ENCODE measurements at places on chromosomes 6 and 20.

GRCh38 chr6:70663881-70664466, 3.7 kb upstream of the SMAP1 start:
- DNase-seq = no peak

GRCh38 chr6:16851044-16851540, 89.8 kb upstream of the ATXN1 start:
- no peak for DNase-seq

GRCh38 chr20:35306931-35307517, 14.8 kb upstream of the FAM83C start:
- peak; percentile 39 for DNase-seq

GRCh38 chr20:21048841-21049273, 57.3 kb downstream of the LINC00237 start:
- DNase-seq = peak; percentile 42

GRCh38 chr6:158865769-158866168, 46.6 kb upstream of the EZR start:
- DNase-seq = peak; percentile 87

- no peak for DNase-seq
Observed at GRCh38 chr20:39603219-39603618, 641.1 kb downstream of the DHX35 start.

- no peak for DNase-seq
Observed at GRCh38 chr6:66103954-66104353, 396.9 kb upstream of the EYS start.

GRCh38 chr6:136171231-136171630, 78.9 kb downstream of the MTFR2 start:
- no peak for DNase-seq

DNA sequence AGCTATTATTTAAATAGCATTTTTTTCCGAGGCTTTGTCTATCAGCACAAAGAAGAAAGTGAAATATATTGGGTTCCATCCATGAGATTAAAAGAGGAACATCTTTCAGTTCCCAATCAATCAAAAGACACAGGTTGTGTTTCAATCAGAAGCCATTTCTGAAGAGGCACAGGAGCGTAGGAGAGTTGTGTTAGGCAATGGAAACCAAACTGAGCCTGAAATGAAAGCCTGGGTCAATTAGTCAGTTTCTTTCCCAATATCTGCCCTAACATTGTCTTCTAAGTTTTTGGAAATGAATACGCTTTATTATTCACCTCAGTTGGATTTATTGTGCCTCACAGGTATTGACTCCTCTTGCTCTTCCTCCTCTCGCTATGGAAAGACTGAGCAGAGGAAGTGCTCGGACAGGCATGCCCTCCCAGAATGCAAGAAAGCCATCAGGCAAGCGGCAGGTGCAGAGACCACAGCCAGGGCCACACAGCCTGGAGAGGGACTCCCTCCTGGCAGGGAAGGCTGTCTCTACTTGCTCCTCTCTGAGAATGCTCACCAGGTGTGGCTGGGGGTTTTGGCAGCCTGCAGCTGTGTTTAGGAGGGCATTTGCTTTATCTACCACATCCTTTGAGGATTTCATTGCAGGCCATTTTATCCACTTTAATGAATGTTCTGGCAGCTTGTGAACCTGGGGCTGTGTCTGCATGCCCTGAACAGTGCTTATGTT, 100.8 kb upstream of the NEDD9 start:
- peak; percentile 59 for DNase-seq

DNA sequence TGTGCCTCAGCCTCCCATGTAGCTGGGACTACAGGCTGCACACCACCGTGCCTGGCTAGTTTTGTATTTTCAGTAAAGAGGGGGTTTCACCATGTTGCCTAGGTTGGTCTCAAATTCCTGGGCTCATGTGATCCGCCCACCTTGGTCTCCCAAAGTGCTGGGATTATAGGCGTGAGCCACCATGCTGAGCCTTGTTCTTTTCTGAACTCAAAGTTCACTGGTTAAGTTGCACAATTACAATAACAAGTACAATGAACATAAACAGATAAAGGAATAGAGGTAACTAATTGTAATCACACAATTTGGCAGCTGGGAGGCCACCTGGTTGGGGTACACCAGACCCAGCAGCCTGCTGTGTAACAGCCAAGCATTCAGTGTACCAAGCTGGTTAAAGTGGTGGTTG, 6.7 kb downstream of the NUDT3 start:
- no peak for DNase-seq

Data from OCI-LY7 (cell line).